ENCODE measurements at places on chromosomes 13 and 19.

GRCh38 chr19:413756-414420 lies 4.9 kb upstream of the C2CD4C start:
- no peak for DNase-seq

- DNase-seq, result no peak
Measured at GRCh38 chr19:3335431-3336350, 30.7 kb upstream of the NFIC start.

DNA sequence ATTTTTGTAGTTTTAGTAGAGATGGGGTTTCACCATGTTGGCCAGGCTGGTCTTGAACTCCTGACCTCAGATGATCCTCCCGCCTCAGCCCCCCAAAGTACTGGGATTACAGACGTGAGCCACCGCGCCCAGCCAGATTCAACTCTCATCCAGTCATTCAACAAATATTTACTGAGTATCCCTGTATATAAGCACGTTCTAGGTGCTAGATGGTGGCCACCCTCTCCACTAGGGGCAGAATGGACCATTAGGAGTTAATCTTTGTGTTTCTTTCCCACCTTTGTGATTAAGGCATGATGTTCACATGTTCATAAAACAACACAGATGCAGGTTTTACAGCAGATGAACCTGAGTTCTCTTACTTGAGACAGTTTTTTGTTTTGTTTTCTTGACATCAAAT lies 7.3 kb downstream of the SHKBP1 start:
- DNase-seq, result no peak

GRCh38 chr13:47397739-47398138 lies 500.9 kb upstream of the HTR2A start:
- DNase-seq, result no peak

GRCh38 chr13:58397596-58398387 lies 766.2 kb downstream of the PCDH17 start:
- DNase-seq, result no peak
